DMS153 (cell line): ENCODE measurements at places on chromosomes 12 and 14.

GRCh38 chr12:95277139-95277538 lies 59.5 kb downstream of the VEZT start:
- no peak for DNase-seq

DNA sequence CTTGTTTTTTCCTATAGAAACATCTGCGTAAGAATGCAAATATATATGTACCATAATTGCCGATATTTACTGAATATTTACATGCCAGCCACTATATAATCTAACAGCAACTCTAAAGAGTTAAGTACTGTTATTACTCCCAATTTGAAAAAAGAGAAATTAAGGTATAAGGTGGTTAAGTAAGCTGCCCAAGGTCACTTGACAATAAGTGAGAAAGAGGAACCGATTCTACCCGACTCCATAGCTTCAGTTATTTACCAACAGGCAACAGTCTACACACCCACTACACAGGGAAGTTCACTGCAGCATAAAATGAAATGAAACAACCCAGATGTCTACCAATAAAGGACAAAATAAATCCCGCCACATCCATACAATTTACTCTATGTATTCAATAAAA lies 1.1 kb downstream of the MIS18BP1 start:
- DNase-seq: no peak

- DNase-seq: no peak
Measured at GRCh38 chr12:1926251-1926657, 7.8 kb upstream of the CACNA2D4 start.

DNA sequence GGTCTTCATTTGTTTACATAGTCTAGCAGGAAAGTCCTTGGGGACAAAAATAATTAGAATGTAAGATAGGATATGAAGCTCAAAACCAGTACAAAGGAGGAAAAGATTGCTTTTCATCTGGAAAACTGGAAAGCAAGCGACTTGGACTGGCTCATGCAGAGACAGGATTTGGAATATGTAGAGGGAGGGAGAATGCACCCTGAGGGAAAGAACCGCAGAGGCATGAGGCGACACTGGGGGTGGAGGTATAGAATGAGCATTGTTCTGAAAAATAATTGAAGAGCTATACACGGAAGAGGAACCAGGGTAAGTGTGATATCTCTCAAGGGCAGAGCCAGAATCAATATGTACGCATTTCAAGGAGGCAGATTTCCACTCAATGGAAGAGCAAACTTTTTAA lies 85.5 kb downstream of the PLEKHG3 start:
- DNase-seq: no peak

DNA sequence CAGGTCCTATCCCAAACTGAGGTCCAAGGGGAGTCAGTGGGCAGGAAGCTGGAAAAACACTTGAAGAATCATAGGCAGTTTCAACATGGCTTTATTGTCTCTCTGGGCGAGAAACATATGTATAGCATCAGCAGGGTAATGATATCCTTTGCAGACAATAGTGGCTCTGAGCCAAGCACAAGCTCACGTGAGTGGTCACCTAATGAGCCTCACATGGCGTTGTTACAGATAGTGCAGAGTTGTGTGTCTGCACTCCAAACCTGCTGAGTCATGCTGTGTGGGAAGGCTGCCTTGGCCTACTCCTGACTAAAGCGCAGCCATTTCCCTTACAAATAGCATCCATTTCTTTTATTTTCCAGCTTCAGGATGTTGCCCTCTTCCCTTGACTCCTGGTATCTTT lies 105.2 kb upstream of the SYT1 start:
- no peak for DNase-seq

GRCh38 chr12:90128526-90128925 lies 419.9 kb upstream of the ATP2B1 start:
- DNase-seq: no peak

DNA sequence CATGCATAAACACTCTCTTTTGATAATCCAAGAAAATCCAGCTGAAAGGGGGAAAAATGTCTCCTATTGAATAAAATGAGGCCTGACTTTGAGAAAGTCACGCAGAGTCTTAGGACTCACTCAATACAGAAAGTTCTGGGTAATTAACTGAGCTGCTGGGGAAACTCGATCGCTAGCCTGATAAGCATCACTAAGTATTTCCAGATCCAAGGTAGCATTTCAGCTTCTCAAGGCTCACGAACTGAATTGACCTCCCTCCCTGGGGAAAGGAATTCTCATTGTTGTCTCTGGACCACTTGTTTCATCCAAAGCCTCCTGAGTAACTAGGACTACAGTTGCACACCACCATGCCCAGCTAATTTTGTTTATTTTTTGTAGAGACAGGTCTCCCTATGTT lies 13.8 kb upstream of the ANAPC5 start:
- no peak for DNase-seq

DNA sequence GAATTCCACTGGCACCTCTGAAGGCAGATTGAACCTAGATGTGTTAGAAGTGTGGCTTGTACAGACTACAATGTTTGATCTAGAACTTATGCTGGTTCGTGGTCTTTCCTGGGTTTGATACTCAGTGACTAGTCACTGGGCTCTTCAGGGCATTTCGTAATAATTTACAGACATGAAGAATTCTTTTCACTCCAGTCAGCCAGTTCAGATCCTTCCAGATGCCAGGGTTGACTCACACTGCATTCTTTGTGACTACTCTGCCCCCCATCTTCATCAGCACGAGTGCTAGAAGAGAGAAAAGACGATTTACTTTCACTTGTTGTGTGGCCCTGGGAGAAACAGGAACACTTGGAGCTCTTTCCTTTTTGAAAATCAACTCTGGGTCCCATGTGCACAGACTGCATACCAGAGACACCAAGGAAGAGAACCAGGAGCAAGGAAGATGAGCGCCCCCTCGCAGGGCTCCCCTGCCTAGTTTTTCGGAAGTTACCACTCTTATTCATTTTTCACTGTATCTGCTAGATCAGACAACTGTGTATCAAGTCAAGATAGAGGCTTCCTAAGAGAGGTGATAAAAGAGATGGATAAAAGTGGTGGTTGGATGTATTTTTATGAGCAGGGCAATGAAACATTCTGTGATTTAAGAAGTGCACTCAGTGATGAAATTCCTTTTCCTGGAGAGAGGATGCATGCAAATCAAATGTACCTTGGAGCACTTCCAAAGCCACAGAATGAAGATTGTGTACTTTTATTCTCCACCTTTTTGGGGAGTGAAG lies 33.5 kb upstream of the EVL start:
- DNase-seq: no peak

- no peak for DNase-seq
Measured at GRCh38 chr14:75499084-75499875, 23.0 kb upstream of the BATF start.

GRCh38 chr14:87995500-87996290 lies 2.7 kb upstream of the GALC start:
- no peak for DNase-seq

GRCh38 chr14:105891631-105892452 lies 365.5 kb downstream of the TMEM121 start:
- DNase-seq: no peak

GRCh38 chr12:27705263-27705662 lies 5.4 kb upstream of the MRPS35 start:
- DNase-seq: no peak

DNA sequence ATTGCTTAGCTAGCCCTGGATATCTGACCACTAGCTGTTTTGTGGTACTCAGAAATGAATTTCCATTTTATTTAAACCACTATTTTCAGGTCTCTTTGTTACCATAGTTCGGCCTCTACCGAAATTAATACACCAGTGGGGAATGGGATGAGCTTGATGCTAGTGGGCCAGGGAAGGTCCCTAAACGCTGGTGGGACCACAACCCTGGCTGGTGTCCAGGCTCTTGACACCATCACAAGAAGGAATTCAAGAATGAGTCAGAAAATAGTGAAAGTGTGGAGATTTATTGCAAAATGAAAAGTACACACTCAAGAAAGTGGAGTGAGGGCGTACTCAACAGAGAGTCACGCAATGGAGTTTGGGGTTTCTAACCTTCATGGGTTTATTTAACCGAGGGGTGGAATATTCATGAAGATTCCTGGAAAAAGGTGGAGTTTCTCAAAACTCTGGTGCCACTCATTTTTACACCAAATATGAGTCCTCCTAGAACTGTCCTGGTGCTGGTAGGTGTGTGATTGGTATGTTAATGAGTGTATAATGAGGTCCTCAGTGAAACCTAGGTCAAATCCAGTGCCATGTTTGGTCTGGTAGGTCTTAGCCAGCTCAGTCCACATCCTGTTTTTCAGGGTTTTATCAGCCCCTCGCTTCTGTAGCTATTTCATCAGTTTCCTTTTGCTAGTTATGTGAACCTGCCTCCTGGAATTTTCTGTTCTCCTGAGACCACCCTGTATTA lies 38.9 kb upstream of the LRP6 start:
- no peak for DNase-seq

GRCh38 chr12:45282411-45282810 lies 66.5 kb downstream of the ANO6 start:
- no peak for DNase-seq

GRCh38 chr12:8527250-8528130 lies 13.2 kb downstream of the CLEC4E start:
- no peak for DNase-seq

GRCh38 chr12:67220065-67220464 lies 49.1 kb upstream of the CAND1 start:
- DNase-seq: no peak

DNA sequence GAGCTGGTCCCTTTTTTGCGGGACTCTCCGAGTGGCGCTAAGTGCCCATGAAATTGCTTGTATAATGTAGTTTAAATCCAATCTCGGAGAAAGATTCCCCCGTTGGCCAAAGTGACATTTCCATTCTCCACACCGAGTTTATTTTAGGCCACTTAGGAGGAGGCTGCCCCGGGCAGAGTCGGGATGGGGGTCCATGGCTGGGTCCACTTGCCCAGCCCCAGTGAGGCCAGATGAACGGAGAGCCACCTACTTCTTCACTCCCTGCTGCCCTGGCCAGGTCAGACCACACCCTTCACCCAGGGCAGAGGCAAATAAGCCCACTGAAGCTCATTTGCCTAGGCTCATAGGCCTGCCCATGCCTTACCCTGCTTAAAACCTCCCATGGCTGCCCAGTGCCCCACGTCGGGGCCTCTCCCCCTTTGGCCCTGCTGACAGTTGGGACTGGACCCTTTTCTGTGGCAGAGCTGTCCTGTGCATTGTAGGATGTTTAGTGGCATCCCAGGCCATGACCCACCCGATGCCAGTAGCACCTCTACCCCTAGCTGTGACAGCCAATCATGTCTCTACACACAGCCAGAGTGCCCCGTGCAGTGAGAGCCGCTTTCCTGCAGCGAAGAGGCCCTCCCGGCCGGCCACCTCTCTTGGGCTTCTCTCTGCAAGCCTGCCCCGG lies 51.3 kb downstream of the FAM222A start:
- no peak for DNase-seq

DNA sequence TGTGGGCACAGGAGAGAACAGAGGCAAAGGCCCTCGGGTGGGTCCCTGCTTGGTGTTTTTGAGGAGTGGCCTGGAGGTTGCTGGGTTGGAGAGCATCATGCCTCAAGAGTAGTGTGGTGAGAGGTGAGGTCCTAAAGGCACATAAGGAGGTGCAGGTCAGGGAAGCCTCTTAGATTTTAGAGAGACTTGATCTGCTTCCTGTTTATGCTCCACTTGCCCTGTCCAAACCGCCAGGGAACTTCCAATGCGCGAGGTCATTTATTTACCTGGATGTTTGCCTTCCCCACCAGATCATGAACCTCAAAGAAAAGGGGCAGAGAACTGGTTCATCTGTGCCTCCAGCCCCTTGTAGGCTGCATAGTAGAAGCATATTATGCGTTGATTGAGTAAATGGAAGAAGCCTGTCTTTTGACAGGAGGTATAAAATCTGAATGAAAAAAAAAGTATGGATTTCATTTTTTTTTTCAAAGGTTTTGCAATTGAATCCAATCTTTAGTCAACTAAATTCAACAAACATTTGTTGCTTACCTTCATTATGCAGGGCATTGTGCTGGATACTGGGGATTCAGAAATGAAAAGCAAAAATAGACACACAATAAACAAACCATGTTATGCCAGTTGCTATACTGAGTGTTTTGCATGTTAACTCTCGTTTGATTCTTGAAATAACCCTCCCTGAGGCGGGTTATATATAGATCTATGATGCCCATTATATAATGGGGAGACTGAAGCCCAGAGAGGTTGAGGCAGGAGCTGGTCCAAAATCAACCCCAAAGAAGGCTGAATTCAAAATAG lies 485.2 kb downstream of the VRK1 start:
- no peak for DNase-seq

- DNase-seq: no peak
Measured at GRCh38 chr14:100015251-100015655, 50.0 kb upstream of the EVL start.

GRCh38 chr12:86838711-86839110 lies 582.5 kb upstream of the MGAT4C start:
- DNase-seq: no peak

DNA sequence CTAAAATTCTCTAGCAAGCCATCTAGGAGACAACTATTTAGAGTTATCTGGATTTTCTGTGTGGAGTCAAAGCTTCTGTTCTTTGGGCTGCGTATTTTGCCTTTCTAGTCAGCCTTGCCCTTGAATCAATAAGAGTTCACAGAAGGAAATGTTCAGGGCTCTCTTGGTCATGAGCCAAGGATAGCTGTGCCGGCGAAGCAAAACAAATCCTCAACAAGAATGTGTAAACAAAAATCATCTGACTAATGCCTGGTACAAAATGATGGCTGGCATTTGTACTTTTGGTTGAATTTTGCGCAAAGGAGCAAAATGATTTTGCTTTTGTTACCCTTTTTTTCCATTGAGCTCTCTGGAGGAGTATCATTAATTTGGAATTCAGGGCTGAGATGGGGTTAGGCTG lies 171.1 kb downstream of the DACT1 start:
- peak; percentile 67 for DNase-seq

GRCh38 chr12:48822711-48823110 lies 4.4 kb downstream of the CACNB3 start:
- no peak for DNase-seq

DNA sequence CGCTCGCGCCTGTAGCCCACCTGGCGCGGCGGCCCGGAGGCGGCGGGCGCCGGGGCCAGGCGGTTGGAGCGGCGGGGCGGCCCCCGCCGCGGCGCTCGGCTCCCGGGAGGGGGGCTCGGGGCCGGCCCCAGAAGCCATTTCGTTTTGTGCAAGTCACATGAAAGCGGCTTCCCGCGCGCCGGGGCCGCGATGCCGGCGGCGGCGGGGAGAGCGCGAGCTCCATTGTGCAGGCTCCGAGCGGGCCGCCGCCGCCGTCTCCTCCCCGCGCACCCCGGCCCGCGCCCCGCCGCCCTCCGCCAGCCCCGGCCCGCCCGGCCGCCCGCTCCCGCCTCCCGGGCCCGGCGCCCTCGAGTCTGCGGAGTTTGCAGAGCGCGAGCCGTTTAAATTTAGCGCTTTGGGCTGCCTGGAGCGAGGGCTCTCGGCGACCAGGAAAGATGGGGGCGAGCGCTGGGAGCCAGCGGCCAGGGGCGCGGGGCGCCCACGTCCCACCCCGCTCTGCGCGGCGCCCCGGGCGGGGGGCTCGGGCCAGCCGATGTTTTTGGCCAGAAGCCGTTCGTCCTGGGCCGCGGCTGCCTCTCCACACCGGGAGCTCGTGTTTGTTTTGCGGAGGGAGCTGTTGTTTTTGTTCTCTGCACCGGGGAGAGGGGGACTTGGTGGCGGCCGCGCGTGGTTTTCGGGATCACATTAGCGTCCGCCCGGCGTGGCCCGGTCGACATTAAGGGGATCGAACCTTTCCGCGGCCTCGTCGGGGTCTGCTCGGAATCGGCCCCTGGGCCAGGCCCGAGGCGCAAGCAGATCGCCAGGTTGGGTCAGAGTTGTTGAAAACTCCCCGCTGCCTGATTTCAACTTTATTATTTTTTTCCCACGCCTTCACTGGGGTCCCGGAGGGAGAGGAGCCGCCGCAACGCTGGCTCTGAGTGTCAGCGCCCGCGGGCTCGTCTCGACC lies 982 bp downstream of the BCL7A start:
- no peak for DNase-seq
